Lung microvascular endothelial cell (primary cell): ENCODE measurements at places on chromosomes 5 and 9. TPM values are rescaled to one million over a fixed set of nuclear protein-coding genes. Genes with fewer than 3 reads are reported as not detected.

DNA sequence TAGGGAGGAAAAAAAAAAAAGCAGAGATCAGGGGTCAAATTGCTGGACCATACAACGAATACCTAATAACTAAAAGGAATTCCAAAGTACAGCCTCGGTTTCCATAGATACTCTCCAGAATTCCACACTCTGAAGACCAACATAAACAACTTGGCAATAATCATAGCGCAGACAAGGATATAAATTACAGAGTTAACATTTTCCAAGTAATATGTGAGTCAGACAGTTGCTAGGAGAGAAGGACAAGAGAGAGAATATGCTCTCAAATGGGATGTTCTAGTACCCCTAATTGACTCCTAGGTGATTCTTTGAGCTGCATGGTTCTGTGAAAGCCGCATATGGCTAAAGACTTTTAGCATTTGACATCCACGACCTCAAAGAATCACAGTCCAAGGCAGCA is 165.2 kb downstream of the FRMD3 start:
- no peak for DNase-seq

GRCh38 chr9:136671646-136672430 is 9.1 kb downstream of the EGFL7 start:
- peak; percentile 59 for DNase-seq

GRCh38 chr9:111263116-111263515 is 66.9 kb downstream of the OR2K2 start:
- no peak for DNase-seq

DNA sequence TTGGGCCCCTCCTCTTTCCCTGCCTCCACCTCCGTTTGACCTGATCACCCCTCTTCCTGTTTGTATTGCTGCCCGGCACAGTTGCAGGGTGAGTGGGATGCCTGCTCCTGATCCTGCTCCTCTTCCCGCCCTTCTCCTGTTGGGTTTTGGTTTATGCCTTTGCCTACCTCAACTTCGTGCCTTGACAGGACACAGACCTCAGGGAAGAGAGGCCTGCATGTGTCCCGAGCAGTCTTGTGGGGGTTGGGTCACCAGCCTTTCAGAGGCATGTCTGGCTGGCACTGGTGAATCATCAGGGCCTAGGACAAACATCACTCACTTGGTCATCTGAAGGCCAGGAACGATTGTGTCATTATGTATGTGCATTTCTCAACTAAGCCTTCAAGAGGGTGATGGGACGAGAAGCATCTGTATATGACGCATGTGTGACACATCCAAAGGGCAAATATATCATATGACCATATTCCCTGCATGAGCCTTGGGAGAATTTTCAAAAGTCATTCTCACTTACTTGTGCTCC is 56.9 kb downstream of the NPR3 start:
- DNase-seq: peak; percentile 87

DNA sequence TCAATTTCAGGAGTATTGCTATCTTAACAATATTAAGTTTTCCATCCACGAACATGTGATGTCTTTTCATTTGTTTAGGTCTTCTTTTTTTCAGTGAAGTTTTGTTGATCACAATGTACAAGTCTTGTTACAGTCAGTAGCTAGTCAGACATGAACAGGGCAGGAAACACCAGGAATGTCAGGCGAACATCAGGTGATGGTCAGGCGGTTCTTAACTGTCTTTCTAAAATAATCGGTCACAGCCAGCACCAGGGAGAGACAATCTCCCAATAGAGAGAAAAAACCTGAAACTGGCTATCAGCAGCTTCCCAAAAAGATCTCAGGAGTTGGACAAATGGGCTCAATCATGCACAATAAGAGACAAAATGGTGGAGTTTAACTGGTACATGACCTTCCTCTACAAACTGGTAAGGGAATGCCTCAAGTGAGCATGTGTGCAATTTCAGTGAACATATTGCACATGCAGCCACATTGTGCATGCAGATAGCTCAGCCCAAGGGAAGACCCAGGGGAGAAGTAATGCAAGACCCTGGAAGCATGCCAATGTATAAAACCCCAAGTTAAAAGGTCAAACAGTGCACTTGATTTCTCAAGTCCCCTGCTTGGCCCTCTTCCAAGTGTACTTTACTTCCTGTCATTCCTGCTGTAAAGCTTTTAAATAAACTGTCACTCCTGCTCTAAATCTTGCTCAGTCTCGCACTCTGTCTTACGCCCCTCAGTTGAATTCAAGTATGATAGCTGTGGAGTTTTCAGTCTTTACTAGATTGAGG is 176.1 kb upstream of the RASEF start:
- DNase-seq: no peak

DNA sequence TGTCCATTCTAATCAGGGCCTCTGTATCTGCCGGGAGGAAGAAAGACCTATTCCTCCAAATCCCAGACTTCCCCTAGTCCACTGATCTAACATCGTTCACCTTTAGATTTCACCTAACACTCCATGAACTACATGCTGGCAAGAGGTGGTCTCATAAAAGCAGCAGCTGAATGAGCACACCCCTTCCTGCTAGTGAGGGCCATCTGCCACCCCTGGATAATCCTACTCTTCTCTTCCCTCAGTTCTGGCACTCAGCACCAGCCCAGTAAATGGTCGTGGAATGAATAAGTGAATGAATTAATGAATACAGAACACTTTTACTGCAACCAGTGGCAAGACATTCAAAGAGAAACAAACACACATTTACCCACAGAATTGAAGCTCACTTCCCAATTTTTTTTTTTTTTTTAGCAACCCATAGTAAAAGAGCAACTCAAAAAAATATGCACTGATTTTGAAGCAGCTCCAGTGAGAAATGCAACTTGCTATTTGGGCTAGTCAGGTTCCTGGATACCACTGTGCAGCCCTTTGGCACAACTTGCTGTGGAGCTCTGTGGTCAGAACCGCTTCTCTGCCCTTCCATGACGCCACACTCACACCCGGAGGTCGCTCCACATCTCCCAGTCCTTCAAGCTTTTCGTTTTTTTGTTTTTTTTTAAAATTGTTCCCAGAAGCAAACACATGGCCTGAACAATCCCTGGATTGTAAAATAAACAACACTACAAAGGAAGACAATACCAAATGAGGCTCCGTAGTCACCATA is 6.2 kb downstream of the RNF183 start:
- DNase-seq: no peak

DNA sequence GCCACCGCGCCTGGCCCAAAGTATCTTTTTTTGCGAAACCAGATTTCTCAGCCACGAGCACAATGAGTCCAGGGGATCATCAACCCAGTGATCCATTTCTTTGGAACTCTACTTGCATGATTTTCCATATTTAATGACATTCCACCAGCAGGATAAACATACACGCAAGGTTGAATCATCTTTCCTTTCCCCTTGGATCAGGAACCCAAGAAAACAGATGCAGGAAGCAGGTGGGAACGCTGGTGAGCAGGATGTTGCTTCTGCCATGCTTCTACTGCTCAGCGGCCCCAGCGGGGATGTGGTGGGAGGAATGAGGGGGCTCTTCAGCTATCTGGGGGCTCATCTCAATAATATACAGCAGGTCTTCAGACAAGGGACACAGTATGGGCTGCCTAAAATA is 118.2 kb downstream of the SEC61B start:
- DNase-seq: peak; percentile 76

GRCh38 chr5:136141561-136141960 is 8.9 kb downstream of the SMAD5 start:
- no peak for DNase-seq

- no peak for DNase-seq
Observed at GRCh38 chr5:14930486-14930885, 58.9 kb upstream of the ANKH start.

DNA sequence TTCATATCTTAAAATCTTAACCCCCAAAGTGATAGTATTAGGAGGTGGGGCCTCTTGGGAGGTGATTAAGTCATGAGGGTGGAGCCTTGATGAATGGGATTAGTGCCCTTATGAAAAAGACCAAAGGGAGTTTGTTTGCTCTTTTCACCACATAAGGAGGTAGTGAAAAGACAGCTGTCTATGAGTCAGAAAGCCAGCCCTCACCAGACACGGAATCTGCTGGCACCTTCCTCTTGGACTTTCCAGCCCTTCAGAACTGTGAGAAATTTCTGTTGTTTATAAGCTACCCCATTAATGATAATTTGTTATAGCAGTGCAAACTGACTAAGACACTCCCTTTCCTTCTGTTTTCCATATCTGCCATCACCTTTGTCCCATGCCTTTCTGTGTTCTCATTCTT is 20.8 kb downstream of the IFNB1 start:
- DNase-seq: no peak

DNA sequence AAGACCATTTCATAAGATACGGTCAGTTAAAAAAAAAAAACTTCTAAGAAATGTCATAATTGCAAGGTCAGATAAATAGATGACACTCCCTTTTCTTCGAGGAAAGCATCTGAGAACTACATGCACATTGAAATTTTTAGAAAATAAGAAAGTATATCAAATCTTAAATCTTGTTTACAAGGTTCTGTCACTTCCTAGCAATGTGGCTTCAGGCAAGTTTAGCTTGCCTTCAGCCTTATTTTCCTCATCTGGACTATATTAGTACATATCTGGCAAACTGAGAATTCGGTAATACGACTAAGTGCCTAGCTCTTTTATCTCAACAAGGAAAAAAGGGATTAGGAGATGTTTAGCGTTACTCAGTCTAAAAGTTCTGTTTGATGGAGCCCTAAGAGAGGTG is 32.5 kb upstream of the OR2K2 start:
- DNase-seq: no peak

DNA sequence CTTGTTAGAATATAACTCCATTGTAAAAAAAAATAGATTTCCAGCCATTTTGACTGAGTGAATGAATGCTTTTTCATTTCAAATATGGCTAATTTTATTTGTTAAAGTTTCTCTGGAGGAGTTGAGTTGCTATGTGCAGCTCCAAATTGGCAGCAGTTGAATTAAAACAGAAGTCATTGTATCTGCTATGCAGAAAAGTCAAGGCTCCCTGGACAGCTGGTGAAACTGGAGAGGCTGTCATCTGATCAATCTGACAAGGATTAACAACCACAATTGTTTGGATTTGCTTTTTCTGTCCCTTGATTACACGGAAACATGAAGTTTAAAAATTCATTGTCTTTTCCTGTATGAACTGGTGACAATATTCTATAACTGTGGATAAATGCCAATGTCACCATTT is 713.9 kb downstream of the EFNA5 start:
- DNase-seq: no peak

DNA sequence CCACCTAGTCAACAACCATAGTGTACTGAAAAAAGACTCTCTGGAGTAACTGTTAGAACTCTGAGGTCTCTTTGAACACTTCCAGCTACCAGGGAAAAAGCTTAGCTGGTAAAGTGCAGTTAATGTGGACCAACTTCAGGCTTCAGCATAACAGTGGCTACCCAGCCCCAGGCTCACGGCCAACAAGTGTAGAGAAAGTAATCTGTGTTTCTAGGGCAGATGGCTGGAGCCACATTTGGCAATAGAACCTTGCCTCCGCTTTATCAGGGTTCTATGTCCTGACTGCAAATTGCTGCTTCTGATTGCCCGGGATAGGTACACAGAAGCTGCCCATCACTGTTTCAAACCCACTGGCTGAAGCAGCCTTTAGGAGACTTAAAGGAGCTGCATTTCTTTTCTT is 76.0 kb upstream of the SIMC1 start:
- DNase-seq: no peak

GRCh38 chr5:154429341-154429740 is 16.5 kb upstream of the SAP30L start:
- DNase-seq: no peak

GRCh38 chr5:53434541-53434940 is 45.9 kb upstream of the FST start:
- no peak for DNase-seq

DNA sequence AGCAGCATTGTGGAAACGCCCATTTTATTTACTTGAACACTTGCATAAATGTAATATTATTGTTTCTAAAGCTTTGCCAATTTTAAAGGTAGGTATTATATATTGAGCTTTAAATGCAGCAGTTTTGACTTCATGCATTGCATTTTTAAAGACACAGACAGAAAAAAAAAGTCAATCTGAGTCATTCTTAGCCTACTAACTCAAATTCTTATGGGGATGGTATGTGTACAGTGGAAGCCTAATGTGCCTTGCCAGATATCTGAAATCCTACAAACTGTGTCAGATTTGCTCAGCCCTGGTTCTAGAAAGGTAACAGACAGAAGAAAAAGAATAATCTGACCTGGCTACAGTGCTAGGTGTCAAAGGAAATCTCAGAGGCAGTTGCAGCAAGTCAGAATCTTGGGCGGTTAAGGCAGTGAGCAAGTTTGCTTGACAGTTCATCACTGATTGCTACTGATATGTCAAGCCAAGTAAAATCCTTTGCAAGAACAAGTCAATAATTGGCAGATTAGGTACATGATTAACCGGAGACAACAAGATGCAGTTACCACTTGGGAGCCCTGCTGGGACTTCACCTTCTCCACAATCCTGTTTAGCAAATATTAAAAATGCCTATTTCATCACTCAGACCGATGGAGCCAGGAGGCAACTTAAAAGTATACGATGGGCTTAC is 224.8 kb upstream of the WWC1 start:
- no peak for DNase-seq

DNA sequence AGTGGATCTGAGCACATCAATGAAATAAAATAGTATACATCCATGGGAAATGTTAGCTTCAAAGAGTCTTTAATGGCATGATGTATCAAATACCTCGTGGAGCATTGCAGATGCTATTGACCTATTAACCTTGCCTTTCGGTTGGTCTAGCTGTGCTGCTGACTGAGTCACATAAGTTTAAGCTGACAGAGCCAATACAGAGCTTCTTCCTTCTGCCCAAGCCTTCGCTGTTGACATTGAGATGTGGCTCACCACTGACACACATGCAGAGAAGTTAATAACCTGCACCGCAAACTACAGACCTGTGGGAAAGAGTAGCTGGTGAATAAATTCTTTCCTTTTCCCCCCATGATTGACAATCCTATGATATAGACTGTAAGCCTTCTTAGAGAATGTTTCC is 78.2 kb downstream of the LURAP1L start:
- DNase-seq: no peak

- DNase-seq: no peak
Observed at GRCh38 chr5:169956756-169957155, 23.5 kb downstream of the INSYN2B start.

DNA sequence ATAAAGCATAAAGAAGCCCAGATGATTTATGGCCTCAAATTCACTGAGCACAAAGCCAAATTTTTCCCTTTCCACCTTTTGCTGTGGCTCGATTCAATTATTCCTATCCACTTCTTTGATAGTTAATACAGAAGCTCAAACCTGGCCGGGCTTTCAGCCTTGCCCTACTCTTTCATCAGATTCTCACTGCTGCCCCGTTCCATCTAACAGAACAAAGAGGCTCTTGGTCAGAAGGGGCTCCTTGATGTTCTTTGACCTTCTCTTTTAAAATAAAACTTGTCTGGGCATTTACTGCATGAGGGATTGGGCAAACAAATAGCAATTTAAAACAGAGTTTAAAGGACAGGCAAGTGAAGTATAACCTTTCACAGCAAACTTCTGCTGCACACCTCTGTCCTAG is 9.8 kb downstream of the GRXCR2 start:
- no peak for DNase-seq

CCL21 gene
- total RNA-seq: 0.44 and 1.4 TPM in 2 replicates

TMED9 gene
- 122 and 133 TPM in 2 replicates for total RNA-seq

TXNDC8 gene
- not detected in 2 replicates for total RNA-seq

EGFLAM gene
- total RNA-seq: 0.20 and 0.22 TPM in 2 replicates

PCA3 gene
- 0.20 and 0.22 TPM in 2 replicates for total RNA-seq

GFPT2 gene
- 0.79 and 1.1 TPM in 2 replicates for total RNA-seq
